Stimulated activated CD8-positive, alpha-beta memory T cell treated with anti-CD3 and anti-CD28 coated beads, Interleukin-2, amount 100 ng/mL, for 1 hour (primary cell): ENCODE measurements at places on chromosomes 5 and 9.

DNA sequence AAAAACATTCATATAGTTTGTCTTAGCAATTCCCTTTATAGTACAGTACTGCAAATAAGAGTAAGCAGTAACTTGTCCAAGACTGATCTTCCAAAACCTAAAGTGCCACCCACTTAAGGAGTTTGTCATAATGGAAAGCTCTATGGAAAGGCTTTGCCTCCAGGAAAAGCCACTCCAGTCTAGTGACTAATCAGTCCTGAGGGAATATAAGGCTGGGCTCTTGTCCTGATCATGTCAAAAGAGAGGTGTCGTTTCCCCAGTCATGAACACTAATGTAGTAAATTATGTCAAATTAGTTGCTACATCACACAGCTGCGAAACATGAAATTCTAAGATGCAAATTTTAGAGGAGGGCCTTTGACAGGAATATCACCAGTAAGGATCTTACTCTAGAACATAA lies 271.6 kb downstream of the GABRB2 start:
- DNase-seq: no peak

- DNase-seq: no peak
Measured at GRCh38 chr9:134004131-134004873, 12.2 kb upstream of the VAV2 start.

DNA sequence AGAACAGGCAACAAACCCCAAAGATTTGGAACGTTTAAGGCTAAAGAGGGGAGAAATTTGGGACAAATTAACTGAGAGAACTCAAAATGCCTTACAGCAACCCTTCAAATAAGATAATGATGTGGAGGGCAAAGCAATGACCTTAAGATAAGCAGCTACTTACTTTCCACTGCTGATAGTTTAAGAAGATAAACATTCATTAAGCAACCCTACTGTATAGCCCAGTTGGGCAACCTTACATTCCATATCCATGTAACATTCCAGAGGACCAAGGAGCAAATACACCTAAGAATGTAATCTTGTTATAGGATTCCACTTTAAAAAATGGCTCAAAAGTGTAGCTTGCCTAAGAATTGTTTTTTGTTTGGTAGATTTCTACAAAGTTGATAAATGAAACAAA lies 14.8 kb downstream of the ETF1 start:
- DNase-seq: no peak

DNA sequence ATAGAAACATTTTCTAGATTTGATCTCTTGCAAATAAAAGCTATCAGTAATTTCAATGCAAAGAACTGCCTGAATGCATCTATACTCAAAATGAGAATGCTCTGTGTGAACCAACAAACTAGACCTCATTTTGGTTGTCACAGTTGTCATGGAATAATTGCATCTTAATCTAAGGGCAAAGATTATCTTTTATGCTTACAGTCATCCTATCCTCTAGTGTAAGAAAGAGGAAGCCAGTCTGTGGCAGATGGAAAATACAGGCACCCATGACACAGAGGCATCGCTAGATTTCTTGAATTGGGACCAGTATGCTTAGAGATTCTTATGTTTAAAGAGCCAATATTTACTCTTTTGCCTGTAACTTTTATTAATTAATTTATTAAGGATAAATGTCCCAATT lies 95.0 kb downstream of the MACIR start:
- no peak for DNase-seq

DNA sequence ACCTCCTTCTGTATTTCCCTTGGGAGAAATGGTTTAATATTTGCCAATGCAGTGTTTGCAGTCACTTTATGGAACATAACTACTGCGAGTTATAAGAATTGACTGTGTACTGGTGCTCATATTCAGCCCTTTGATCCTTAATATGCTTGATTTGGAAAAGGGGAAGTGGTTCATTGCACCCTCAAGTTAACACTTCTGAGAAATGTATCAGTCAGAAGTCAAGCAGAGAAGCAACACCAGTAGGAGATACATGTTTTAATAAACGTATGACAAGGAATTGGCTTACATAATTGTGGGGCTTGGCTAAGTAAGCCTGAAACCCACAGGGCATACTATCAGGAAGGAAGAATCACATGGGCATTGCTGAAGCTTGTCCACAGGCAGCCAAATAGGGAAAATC lies 131.0 kb upstream of the SPRY4 start:
- no peak for DNase-seq

- DNase-seq: no peak
Measured at GRCh38 chr5:96927008-96927407, 8.9 kb upstream of the LNPEP start.

DNA sequence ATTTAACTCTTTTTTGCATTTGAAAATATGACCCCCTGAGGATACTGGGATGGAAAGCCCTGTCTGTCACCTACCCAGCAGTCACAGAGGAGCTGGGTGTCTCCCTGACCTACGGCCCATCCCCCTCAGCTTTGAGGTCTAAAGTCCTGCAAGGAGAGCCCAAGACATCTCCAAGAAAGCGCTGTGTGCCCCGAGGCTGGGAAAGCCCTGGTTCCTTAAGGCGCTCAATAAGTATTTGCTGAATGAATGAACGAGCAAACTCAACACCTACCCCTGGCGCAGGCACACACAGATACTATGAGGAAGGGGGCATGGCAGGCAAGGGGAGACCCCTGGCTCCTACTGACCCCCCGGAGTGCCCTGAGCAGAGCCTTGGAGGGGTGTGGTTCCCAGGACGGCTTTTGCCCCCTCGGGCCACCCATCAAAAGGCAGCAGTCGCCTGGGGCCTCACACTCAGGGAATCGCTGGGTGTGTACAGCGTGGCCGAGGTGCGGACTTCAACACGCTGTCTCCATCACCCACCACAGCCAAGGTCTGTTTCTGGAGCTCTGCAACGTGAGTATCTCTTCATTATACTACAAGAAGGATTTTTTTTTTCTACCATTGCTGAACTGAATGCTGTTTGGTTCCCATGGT lies 211.6 kb downstream of the ERCC6L2 start:
- DNase-seq: no peak

DNA sequence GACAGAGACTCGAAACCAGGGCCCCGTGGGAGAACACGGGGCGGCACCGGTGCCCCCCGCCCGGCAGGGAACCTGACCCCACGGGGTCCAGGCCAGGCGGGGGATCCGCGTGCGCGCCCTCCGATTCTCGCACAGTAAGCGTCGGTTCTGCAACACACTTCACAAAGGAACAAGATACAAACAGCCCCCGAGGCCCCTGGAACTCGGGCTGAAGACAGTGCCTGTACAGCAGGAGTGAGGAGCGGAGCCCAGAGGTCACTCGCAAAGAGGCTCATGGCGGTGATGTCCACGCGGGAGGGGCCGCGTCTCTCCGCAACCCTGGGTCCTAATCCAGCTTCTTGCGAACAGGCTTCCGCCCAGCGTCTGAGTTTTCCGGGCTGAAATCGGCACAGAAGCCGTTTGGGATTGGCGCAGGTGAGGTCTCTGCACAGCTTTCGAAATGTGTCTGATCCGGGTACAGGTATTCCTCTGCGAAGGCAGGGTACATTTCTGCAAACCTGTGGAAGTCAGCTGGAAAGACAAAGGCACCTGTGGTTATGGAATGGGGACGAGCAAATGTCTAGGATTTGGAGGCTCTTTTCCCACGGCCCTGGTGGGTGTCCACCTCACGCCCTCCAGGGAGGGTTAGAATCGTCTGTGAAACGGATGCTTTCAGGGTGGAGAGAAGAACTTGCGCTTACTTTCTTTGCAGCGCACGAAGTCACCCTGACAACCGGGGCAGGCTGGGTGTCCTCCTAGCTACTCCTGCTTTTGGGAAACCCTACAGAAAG lies 18.3 kb upstream of the SLC6A3 start:
- DNase-seq: no peak

- no peak for DNase-seq
Measured at GRCh38 chr9:114124138-114124537, 25.0 kb upstream of the KIF12 start.

DNA sequence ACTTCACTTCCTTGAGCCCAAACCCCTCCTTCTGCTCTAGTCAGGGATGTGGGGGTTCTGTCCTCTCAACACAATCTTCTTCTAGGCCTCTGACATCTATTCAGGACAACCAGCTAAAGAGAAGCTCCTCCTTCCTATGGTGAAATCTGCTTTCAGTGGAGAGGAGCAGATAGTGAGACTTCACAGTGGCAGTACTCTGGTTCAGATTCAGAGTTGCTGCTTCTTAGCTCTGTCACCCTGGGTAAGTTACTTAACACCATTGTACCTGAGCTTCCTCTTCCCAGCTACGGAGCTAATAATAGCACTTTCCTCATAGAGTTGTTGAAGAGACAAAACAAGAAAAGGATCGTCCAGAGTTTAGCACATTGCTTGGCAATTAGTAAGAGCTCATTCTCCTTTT lies 77.3 kb upstream of the LARP1 start:
- DNase-seq: no peak

GRCh38 chr9:16712787-16713186 lies 157.7 kb downstream of the BNC2 start:
- DNase-seq: no peak

- DNase-seq: no peak
Measured at GRCh38 chr9:33221568-33221884, 18.4 kb upstream of the SPINK4 start.

GRCh38 chr9:88833946-88834345 lies 157.3 kb upstream of the S1PR3 start:
- DNase-seq: no peak

DNA sequence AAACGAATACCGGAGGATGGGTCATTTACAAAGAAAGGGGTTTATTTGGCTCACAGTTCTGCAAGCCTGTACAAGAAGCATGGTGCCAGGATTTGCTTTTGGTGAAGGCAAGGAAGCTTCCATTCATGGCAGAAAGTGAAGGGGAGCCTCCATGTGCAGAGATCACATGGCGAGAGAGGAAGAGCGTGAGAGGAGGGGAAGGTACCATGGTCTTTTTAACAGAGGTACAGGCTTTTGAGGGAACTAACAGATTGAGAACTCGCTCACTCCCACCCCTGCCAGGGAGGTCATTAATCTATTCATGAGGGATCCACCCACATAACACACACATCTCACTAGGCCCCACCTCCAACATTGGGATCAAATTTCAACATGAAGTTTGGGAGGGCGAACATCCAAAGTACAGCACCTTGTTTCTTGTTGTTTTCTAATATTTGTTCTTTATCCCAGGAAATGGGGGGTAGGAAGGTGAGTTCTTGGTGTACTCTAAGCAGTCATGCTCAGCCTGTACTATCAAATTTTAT lies 18.5 kb downstream of the TMC1 start:
- DNase-seq: no peak

- DNase-seq: no peak
Measured at GRCh38 chr5:143124593-143124992, 278.9 kb downstream of the NR3C1 start.

DNA sequence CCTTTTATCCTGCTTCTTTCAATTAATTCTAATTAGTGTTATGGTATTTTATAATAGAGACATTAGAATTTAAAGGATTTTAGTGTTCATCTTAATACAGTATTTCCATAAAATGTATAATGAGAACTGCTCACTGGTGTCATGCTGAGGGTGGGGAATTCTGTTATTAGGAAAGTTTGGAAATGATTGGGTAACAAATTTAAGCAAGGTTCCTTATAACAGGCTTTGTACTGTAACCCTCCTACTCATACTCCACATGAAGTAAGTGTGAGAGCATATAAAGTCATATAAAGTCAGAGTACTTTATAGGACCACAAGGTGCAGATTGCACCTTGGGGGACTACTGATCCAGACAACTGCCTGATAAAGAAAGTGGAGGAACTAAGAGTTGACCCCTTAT lies 42.2 kb downstream of the SV2C start:
- DNase-seq: no peak

DNA sequence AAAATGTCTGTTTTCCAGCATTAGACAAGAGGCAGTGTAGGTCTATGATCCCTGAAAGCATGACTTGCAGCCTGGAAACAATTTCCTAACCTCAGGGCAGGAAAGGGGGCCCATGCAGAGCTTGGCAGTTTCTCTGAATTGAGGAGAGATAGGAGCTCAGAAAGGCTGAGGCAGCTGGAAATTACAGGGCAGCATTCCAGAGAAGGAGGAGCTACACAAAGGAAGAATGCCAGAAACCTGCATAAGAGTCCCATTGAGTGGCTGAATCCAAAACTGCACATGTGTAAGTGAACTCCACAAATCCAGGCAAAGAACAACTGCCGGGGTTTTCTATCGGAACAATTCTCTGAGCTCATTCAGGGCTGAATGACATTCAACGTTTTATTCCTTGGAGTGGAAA lies 346.8 kb downstream of the PIK3R1 start:
- no peak for DNase-seq

DNA sequence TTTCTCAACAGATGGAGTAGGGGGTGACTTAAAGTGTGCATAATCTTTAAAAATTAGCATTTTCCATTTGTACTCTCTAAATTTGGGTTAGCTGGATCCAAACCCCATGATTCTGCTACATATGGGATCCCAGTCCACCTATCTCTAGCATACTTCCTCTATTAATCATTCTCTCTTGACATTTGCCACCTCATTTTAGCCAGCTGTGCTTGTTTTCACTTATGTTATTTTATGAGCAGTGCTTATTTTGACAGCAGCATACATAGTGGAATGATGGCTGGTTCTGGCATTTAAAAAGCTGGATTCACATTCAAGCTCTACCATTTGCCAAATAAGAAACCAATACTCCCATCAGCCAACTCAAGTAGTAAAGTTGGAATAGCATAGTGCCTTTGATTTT lies 22.5 kb upstream of the SNX18 start:
- no peak for DNase-seq

DNA sequence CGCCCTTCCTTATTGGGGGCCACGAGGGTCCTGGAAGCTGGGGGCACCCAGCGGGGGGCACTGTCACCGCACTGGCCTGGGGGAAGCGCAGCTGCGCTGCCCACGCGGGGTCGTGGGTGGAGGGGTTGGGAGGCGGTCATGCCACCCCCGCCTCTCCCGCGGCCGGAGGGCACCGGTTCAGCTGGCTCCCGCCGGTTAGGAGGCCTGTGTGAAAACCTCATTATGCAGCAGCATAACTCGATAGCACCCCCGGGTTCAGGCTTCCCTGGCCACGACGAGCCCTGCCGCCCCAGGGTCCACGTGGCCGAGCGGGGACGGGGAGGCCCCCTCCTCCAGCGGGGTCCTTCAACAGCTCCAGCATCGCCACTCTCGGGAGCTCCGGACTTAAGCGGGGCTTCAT lies 91.2 kb upstream of the ERCC6L2 start:
- DNase-seq: no peak

DNA sequence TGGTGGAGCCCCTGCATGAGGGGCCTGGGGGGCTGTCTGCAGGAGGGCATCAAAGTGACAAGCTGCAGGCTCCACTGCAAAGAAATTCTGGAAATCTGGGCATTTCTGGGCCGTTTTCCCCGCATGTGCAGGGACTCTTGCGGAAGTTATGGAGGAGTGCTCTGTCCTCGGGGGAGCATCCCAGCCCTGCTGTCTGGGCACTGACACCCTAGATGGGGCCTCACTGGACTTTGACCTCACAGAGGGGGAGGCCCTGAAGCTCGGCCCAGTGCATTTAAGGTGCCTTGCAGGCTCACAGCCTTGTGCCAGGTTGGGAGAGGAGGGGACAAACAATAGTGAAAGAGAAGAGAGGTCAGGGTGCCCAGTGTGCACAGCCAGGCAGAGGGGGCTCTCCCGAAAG lies 35.4 kb downstream of the LHX3 start:
- DNase-seq: no peak
